AG09309 (cell line): ENCODE measurements at places on chromosomes 4 and X.
A peak's percentile ranks its signal among the peaks of the same experiment; 100 is the strongest.

DNA sequence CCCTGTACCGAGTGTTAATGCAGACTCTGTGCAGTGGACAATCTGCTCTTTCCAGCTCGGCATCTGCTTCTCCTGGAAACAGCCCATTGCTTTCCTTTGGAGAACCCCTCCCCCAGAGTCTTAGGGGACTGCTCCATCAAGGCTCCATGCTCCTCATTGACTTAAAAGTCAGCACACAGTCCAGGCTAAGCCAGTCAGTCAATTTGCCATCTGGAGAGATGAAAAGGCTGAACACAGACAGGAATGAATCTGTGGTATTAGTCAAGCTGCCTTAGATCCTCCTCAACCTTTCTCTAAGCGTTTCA, 20.3 kb downstream of the ATP8A1 start:
- DNase-seq: no peak

- no peak for DNase-seq
These were observed 95.6 kb downstream of the MID1IP1 start for GRCh38 chrX:38896724-38897298.

DNA sequence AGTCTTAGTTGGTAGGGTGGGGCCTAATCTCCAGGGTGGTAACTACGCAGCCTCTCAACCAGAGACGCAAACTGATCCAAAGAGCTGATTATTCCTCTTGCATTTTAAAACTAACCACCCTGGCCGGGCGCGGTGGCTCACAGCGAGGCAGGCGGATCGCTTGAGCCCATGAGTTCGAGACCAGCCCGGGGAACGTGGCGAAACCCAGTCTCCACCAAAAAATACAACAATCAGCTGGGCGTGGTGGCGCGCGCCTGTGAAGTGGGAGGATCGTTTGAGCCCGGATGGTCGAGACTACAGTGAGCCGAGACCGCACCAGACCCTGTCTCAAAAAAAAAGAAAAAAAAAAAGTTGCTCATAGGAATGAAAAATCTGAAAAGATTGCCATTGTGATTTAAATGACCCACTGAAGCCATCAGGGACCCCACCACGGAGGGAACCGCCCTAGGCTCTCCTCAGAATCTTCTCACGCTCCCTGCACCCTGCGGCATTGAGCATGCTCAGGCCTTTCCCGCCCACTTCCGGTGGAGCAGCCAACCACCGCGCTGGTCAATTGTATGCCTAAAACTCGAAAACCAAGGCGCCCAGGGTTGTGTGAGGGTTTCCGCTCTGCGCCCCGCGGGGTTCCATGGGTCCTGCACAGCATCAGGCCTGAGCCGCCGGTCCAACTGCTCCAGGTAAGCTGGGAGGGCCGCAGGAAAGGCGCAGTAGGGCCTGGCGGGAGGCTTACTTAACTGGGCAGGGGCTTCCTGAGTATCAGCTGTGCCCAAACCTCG, at the start of gene TRIM60:
TSS of gene TRIM60 (plus strand) at position 564 of the 776 bp plus-strand sequence. CDS start 8,074 bp downstream, outside the sequence.
- DNase-seq: no peak

- DNase-seq: no peak
These were observed 37.4 kb downstream of the MAML3 start for GRCh38 chr4:140116442-140117104.

DNA sequence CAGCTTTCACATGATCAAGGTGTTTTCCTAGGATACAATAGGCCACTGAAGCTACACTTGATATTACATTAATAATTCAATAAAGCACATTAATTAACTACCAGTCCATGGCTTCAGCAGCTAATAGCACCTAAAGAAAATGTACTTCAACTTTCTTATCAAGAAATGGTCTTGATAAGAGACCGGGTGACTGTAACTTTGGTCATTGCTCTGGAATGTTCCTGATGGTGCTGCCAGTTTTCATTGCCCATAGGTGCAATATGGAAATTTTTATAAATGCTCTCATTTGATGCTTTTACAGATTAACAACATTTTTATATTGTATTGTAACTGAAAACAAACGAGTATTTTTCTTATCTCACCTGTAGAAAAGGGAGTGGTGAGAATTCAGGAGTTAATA, 165.4 kb downstream of the SHROOM3 start:
- no peak for DNase-seq

- no peak for DNase-seq
These were observed 472.8 kb downstream of the TMA16 start for GRCh38 chr4:163967263-163967662.

DNA sequence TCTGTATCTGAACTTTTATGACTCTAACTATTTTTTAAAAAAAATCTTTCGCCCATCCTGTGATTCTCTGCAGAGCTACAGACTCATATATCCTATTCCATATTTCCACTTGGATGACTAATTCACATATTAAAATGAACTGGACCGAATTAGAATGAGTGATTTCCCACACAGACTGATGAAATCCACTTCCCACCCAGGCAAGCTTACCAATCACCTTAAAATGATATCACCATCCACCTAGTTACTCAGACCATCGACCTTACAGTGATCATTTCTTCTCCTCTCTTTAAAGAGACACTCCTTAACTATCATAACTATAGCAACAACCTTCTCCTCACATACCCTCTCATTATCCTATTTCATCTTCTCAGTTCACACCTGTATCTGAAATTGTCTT, 34.1 kb upstream of the GUCY1B1 start:
- no peak for DNase-seq

- peak; percentile 13 for DNase-seq
These were observed 193.9 kb upstream of the RPL34 start for GRCh38 chr4:108426493-108426892.

DNA sequence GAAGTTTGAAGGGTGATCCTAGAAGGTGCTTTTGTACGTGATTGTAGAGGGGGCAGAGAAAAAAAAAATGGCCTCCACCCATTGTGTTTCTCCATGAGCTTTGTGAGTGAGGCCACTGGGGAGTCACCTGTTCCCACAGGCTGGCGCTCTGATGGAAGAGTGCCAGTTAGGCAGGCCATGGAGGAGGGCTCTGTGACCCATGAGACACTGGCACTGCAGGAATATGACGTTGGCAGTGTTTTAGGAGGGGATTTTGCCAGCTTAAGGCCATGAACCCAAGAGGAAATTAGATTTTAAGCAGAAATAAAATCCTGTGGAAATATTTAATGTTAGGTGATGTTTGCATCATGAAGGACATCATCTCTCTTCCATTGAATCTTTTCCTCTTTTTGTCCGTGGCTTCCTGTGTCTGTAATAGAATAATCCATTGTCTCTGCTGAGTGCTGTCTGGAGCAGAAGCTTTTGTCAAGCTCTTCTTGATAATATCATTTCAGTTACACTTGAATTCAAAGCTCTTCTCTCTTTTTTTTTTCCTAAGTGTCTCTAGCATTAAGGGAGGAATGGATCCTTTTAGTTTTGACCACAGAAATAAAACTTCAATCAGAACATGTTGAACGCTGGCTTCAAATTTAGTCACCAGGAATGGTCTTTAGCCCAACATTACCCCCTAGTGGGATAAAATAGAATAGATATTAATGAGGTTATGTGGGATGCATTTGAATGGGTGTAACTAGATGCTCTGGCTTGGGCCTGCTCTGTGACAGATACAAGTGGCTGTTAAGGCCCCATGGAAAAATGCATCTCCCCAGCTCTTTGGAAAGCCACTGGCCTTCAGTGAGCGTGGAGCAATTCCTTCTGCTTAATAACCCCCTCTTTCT, 41.0 kb upstream of the UCP1 start:
- peak; percentile 10 for DNase-seq

- no peak for DNase-seq
These were observed 12.8 kb upstream of the SLITRK4 start for GRCh38 chrX:143648705-143649104.

DNA sequence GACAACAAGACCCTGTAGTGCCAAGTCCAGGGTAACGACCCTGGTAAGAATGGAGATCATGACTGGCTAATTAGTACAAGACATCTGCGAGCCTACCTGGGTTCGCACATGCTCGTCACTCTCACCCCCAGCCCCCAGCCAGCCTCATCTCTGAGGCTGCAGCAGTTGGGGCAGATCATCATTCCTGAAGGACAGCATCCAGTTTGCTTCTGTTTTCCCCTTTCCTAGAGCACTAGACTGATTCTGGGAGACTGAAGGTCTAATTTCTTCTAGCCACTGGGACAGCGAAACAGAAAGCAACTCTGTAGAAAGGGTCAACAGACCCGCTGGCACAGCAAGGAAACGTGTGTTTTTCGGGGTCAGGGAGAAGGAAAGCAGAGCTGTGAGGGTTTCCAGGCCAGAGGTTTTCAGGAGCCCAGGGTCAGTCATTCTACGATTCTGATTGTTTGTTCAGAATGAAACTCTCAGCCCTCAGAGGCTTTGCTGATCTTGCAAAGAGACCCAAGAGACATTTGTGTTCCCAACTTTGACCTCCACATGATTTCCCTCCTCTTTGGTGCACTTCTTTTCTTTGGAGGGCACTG, 343.1 kb upstream of the NOCT start:
- no peak for DNase-seq
